ENCODE measurements at places on chromosomes 16 and 17.

- DNase-seq: peak; percentile 13
Measured at GRCh38 chr16:56708525-56709442, 21.1 kb upstream of the NUP93 start.

GRCh38 chr16:19105891-19106624 is 7.7 kb upstream of the ITPRIPL2 start:
- DNase-seq: no peak

- DNase-seq: no peak
Measured at GRCh38 chr17:30084788-30085187, 31.8 kb upstream of the NSRP1 start.

- DNase-seq: no peak
Measured at GRCh38 chr17:41974031-41974430, 7.4 kb downstream of the CNP start.

DNA sequence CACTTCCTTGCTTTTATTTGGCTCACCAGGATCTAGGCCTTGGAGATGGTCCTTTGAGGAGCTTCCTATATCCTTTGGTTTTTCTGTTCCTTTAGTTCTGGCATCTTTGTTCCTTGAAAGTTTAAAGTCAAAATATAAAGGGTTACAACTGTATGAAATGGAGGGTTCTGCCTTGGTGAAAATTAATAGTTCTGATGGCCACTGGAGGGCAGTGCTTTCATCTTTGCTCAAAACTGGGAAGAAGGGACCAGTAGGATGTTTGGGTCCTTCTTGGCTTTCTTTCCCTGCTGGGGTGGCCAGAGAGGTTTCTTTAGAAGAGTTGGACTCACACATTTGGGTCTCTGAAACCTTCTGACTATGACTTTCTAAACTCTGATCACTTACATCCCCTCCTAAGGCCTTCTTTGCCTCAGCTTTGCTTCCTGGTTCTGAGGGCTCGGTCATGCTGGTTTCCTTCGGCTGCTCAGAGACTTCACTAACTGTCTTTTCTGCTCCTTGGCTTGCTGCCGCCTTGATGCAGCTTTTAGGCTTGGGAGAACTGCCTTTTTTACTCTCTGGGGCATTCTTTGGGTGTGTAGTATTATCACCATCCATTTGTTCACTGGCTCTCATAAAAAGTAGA is 10.9 kb upstream of the ITGA2B start:
- no peak for DNase-seq

- no peak for DNase-seq
Measured at GRCh38 chr17:47996201-47996600, 25.3 kb downstream of the CDK5RAP3 start.

GRCh38 chr17:36870720-36870999 is 66.6 kb upstream of the LHX1 start:
- DNase-seq: no peak

DNA sequence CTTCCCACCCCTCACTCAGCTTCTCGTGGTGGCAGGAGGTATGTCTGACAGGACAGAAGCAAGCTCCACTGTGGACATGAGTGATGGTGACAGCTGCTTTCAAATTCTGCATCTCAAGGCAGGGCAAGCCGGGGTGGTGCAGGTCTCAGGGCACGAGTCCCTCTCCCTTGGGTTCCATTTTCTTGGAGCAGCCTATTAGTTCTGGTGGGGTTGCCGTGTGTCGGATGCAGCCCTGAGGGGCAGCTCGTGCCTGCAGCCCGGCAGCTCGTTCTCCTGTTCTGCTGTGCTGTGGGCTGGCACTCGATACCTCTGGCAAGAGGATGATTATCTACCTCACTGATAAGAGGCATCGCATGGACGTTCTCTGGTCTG is 16.5 kb upstream of the CLEC18C start:
- no peak for DNase-seq

- DNase-seq: no peak
Measured at GRCh38 chr16:28477311-28477920, 5.3 kb upstream of the NPIPB7 start.

GRCh38 chr17:75077496-75078283 is 10.1 kb upstream of the SLC16A5 start:
- peak; percentile 49 for DNase-seq

- DNase-seq: no peak
Measured at GRCh38 chr17:1847191-1847590, 17.4 kb downstream of the RPA1 start.

DNA sequence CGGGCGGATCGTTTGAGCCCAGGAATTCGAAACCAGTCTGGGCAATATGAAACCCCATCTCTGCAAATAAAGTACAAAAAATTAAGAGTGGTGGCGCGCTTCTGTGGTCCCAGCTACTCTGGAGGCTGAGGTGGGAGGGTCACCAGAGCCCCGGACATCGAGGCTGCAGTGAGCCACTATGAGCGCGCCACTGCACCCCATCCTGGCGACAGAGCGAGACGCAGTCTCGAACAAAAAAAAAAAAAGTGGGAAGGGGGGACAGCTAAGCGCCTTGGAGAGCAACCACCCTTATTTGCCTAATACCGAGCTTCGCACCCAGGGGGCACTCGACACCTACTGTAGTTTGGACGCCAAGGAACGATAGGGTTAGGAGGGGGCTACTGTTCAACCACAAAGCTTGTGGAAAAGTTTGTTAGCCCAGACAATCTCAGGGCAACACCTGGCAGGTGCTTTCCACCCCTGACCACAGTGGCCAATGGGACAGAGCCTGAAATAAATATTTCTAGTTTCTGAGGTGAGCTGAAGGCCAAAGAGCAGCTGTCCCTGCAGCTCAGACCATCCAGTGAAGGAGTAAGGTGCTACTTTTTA is 847 bp upstream of the PSMC3IP start:
- peak; percentile 58 for DNase-seq

- no peak for DNase-seq
Measured at GRCh38 chr16:89448656-89449055, 41.7 kb downstream of the ANKRD11 start.

DNA sequence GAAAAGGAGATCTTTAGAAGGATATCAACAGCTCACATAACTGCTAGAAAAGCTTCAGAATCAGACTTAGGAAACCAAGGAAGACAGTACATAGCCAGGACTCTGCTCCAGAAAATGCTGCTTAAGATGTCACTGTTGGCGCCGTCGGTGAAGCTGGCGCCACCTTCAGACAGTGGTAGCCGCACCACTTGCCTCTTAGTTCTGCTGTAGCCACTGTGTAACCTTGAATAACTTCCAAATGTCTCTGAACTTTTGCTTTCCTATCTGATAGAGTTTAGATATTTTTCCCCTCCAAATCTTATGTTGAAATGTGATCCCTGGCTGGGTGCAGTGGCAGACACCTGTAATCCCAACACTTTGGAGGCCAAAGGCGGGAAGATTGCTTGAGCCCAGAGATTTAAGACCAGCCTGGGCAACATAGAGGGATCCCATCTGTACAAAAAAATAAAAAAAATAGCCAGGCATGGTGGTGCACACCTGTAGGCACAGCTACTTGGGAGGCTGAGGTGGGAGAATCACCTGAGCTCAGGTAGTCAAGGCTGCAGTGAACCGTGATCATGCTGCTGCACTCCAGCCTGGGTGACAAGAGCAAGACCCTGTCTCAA is 6.3 kb upstream of the USP31 start:
- DNase-seq: no peak

DNA sequence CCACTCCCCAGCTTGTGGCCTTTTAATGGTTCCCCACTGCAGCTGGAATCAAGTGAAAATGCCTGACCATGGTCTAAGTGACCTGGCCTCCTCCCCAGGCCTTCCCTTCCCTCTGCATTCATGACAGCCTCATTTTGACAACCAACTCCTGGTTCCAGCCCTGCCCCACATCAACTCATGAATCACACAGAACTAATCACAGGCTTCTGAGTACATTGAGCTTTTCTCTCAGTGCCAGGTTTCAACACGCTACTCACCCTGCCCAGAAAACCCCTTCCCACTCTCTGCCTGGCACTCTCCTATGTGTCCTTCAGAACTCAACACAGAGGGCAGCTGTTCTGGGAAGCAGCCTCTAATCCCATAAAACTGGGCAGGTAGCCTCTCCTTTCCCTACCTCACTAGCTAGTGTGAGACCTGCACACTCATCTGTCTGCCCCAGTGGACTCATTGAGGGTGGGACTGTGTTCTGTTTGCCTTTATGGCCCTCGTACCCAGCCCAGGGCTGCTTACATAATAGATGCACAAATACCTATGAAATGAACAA is 313.6 kb downstream of the GRIN2A start:
- no peak for DNase-seq

DNA sequence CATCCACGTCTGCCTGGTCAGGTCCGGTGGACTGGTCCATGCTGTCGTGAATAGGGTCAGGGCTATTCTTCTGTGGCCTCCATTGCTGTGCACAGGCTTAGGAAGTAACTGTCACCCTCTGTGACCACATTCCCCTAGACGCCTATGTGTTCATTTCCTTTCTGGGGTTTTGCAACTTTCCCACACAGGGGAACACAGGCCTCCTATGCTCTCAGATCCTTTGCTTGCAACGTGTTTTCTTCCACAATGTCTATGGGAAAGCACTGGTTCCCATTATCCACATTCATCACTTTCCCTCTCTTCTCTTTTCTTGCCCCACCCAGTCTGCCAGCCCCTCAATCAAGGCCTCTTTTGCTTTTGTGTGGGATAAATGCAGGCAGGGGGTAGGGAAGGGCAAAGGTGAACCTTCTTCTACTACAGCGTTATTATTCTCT is 43.2 kb upstream of the DNAJA2 start:
- no peak for DNase-seq

- DNase-seq: no peak
Measured at GRCh38 chr16:55055262-55055661, 124.6 kb downstream of the IRX5 start.

DNA sequence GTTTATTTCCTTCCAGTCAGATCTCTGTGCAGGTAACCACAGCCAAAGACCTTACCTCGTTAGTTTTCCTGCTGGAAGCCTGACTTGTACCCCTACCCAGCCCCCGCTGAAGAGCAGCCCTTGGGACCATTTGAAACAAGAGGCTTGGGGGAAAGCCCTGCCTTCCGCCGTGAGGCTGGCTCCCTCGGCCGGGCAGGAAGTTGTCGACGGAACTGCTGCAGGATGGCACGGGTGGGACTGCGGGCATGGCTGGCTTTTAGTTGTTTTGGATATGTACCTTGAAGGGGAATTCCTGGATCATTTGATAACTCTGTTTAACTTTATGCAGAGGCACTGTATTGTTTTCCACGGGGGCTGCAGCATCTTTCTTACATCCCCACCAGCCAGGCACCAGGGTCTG is 49.0 kb upstream of the ENDOV start:
- no peak for DNase-seq

- DNase-seq: no peak
Measured at GRCh38 chr17:14019186-14019956, 49.9 kb upstream of the COX10 start.

DNA sequence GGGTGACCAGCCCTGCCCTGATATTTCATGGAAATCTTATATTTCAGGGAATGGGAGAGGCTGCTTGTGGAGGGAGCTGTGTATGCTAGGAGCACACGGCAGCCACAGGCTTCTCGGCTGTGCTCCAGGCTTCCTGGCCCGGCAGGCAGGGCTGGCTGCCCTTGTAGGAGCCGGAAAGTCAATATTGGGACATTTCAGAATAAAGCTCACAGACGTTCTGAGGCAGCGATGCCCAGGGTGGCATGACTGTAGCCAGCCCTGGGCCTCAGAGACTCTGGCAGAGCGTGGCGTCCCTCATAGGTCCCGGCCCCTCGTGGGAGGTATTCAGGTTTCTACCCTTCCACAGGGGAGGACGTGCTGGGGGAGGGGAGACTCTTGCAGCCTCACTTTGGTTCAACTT is 65.7 kb downstream of the BANP start:
- no peak for DNase-seq

- DNase-seq: no peak
Measured at GRCh38 chr16:78659216-78659615, 559.8 kb downstream of the WWOX start.

DNA sequence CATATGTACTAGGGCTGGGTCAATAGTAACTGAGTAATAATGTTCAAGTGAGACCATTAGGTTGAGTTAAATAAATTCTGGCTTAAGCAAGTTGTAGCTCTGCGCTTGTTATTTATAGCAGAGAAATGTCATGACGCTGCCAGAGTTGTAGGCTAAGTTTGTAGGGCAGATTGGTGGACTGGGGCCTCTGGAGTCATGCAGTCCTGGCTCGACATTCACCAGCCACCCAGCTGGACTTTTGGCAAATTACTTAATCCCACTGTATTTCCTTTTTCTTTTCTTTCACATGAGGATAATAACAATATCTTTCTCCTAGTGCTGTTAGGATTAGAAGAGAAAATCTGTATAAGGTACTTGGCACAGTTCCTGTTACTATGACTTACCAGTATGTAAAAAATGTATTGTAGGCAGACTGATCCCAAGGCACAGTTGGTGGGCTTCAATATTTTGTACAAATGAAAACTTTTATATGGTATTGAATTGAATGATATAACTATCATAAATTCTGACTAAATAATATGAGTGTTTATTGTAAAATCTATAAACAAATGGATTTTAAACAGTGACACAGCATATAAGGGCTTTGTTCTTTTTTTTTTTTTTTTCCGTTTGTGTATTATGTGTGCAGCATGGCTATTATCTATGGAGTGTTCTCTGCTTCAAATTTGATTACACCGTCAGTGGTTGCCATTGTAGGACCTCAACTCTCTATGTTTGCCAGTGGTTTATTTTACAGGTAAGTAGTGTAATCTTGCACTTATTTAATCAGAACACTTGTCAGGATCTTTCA is 2.6 kb downstream of the MFSD11 start:
- no peak for DNase-seq

DNA sequence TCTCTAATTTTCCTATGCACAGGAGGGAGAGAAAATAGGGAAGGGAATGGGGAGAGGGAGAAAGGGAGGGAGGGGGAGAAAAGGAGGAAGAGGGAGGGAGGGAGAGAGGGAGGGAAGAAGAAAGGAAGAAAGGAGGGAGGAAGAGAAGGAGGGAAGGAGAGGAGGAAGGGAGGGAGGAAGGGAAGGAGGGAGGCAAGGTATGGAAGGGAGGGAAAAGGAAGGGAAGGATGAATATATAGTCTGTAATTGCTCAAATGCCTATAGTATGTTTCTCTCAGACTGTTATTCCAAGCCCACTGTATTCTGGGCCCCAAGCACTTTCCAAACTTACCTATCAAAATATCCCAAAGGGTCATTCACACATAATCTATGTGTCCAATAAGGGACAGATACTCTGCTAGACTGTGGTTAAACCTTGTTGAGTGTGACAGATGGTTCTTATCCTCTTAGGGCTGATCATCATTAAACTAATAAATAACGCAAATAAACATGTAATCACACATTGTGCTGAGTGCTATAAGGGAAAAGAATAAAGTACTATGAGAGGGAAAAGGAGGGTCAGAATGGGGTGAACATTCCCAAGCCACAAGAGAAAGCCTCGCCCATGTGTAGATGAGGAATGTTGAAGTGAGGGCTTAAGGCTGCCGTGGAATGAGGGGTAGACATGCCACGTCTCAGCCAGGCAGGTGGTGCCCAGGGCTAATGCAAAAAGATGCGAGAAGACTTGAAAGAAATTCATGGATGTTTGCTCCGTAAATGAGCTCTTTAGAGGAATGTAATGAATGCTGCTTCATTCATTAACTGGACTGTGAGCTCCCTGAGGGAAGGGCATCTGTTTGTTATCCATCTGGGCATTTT is 30.6 kb downstream of the ASIC2 start:
- no peak for DNase-seq

DNA sequence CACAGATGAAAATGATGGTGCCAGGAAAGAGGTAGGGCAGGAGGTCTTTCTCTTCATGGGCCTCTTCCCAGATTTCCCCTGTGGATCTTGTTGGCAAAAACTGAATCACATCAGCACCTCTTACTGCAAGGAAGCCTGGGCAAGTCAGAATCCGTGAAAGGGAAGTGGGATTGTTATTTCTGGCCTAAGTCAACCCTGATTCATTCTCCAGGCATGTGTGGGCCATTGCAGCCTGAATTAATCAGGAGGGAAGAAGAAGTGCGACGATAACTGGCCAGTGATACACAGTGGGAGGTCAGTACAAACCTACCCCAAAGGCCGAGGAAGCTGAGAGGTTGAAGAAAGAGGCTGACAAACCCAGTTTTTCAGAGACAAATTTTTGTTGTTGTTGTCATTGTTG is 17.9 kb upstream of the NSMCE1 start:
- no peak for DNase-seq

All from stimulated activated CD8-positive, alpha-beta memory T cell treated with anti-CD3 and anti-CD28 coated beads, Interleukin-2, amount 100 ng/mL, for 48 hours (primary cell).